ENCODE measurements at places on chromosomes 6 and 20.

DNA sequence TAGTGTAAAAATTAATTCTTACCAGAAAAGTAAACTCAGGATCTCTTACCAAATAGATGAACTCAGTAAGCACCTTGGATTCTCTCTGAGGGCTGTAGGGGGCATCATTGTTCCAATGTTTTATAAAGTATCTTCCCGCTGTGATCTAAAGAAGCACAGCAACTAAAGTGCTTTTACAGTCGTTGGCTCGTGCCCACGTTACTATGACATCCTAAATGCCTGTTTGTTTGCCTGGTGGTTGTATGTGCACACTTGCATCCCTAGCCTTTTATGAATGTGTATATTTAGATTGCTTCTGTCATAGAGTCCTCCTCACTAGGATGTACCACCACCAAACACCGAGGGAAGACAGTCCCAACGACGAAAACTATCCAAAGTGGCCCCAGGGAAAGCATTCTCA lies 34.5 kb downstream of the SLX4IP start:
- peak; percentile 95 for DNase-seq

DNA sequence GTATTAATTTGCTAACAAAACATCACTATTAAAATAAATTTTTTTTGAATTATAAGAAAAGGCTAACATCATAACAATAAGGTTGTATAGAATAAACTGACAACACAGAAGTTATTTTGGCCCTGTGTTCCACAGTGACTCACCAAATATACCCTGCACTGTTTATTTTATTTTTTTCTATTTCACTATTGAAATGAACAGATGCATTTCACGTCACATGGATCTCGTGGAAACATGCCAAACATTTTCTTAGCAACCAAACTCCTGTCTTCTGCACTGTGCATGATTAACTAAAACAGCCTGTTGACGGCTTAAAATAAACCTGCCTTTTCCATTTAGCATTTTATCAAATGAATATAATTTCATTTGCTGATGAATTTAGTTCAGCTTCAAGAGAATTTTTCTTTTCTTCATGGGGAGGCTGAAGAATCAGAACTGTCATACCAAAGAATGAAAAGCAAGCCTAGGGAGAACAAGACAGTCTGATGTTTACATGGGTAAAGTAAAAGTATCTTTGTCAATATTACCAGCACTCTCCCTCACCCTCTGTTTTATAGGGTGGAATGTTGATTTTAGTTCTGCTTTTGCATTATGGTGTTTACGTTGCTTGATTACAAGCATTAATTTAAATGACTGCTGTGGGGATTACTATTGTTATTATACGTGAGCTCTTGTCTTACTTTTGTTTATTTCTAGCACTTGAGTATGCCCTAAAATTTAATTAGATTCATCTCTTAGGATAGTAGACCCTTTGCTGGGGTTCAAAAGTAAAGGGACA lies 115.3 kb downstream of the LCA5 start:
- DNase-seq = peak; percentile 78

GRCh38 chr6:130679684-130680083 lies 147.5 kb upstream of the SMLR1 start:
- DNase-seq = no peak

DNA sequence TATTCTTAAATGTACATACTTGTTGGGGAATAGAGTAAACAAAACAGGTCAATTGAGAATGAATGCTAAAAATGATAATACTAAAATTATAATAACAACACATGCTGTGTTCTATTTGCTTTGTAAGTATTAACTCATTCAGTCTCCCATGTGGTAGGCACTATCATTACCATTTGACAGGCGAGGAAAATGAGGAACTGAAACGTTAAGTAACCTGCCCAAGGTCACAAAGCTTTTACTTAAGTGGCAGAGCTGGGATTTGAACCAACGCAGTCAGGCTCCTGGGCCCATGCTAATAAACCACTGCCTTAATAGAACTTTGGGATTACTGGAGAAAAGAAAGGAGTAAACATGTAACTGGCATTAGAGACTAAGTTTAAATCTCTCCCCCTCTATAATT lies 3.8 kb downstream of the NSFL1C start:
- no peak for DNase-seq

GRCh38 chr20:25439328-25439727 lies 31.9 kb downstream of the GINS1 start:
- no peak for DNase-seq

DNA sequence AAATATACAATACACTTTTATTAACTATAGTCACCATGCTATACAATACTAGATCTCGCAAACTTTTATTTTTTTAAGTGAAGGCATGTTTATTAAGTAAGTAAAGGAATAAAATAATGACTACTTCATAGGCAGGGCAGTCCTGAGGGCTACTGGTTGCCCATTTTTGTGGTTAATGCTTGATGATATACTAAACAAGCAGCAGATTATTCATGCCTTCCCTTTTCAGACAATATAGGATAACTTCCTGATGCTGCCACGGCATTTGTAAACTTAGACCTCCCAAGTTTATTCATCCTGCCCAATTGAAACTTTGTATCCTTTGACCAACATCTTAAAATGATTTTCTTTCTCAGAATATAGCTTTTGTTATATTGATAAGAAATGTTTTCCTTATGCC lies 24.7 kb upstream of the HIVEP1 start:
- no peak for DNase-seq

- DNase-seq = no peak
Measured at GRCh38 chr6:129565366-129565765, 144.6 kb downstream of the ARHGAP18 start.

DNA sequence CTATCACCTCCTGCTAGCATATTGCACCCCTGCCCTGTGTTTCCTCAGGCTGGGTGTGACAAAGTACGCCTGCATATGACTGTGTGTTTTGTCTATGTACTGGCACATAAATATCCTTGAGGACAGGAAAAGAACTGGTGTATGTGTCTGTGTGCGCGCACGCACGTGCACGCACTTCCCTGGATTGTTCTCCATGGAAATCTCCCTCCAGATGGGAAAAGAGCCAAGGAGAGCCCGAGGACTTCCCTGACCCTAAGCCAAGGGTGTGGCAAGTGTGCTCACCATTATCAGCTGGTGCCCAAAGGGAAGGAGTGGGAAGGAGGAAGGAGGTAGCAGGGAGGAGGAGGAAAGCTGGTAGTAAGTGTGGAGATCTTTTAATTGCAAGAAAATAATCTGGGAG lies 117.6 kb downstream of the HIVEP2 start:
- no peak for DNase-seq

DNA sequence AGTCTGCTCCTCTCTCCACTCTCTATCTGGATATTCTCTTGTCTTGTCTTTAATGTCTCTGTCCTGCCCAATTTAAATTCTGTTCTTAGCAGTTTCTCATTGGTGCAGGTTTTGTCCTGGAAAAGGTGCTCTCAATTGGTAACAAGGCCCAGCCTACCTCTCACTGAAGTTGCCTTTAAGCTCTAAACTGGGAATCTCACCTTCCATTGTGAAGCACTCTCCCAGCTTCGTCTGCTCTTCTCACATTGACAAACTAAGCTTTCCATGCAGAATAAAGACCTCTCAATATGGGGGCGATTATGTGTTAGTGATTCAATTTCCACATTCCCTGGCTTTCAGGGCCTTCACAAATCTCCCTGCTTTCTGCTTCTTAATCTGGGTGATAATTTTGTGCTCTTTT lies 1712.2 kb downstream of the GRIK2 start:
- no peak for DNase-seq

DNA sequence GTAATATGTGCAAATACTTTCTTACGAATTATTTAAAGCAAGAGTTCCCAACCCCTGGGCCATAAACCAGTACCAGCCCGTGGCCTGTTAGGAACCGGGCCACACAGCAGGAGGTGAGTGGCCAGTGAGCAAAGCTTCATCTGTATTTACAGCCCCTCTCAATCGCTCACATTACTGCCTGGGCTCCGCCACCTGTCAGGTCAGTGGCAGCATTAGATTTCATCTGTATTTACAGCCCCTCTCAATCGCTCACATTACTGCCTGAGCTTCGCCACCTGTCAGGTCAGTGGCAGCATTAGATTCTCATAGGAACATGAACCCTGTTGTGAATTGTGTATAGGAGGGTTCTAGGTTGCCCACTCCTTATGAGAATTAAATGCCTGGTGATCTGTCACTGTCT lies 142.0 kb downstream of the RNASET2 start:
- no peak for DNase-seq

DNA sequence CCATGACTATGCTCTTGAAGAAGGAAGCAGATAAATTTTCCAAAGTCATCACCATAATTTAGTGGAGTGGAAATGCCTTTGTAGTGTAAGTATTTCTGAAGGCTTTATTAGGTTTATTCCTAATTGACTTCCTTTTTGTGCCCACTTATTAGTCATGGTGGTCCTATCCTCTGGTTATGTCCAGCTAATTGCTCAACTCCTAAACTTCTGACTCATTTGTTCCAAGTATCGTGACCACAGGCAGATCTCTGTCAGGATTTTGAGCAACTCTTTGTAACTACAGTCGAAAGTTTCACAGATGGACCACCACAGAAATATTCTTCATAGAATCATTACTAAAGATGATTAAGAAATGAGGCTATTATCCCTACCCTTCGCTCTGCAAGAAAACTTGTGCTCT lies 315.6 kb upstream of the PTCHD4 start:
- DNase-seq = no peak

- DNase-seq = no peak
Measured at GRCh38 chr6:155387481-155387880, 68.2 kb downstream of the NOX3 start.

GRCh38 chr20:47509104-47509661 lies 7.5 kb downstream of the NCOA3 start:
- no peak for DNase-seq

- no peak for DNase-seq
Measured at GRCh38 chr6:112039431-112039770, 14.5 kb upstream of the CCN6 start.

GRCh38 chr6:151961809-151962208 lies 154.3 kb downstream of the ESR1 start:
- DNase-seq = no peak

- no peak for DNase-seq
Measured at GRCh38 chr6:17663226-17663625, 43.5 kb downstream of the NUP153 start.

GRCh38 chr6:15255909-15256395 lies 10.1 kb downstream of the JARID2 start:
- DNase-seq = no peak

GRCh38 chr6:31621991-31622390 lies 1.5 kb downstream of the PRRC2A start:
- no peak for DNase-seq

DNA sequence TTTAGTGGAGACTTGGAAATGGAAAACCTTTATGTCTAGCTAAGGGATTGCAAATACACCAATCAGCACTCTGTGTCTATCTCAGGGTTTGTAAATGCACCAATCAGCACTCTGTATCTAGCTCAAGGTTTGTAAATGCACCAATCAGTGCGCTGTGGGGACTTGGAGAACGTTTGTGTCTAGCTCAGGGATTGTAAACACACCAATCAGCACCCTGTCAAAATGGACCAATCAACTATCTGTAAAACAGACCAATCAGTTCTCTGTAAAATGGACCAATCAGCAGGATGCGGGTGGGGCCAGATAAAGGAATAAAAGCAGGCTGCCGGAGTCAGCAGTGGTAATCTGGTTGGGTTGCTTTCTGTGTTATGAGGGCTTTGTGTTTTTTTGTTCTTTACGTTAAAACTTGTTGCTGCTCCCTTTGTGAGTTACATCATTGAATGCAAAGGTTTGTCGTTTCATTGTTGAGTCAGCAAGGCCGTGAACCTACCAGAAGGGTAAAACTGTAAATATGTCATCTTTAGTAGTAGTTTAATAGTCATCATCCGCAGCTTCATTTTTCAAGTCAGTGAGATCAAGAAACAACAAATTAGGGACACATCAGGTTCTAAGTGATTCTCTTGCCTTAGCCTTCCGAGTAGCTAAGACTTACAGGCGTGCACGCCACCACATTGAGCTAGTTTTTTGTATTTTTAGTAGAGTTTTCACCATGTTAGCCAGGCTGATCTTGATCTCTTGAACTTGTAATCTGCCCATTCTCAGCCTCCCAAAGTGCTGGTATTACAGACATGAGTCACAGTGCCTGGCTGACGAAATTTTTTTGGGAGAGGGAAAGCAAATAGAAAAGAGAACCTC lies 22.7 kb upstream of the NUP153 start:
- DNase-seq = no peak

- DNase-seq = no peak
Measured at GRCh38 chr6:4649728-4650127, 126.5 kb upstream of the CDYL start.

DNA sequence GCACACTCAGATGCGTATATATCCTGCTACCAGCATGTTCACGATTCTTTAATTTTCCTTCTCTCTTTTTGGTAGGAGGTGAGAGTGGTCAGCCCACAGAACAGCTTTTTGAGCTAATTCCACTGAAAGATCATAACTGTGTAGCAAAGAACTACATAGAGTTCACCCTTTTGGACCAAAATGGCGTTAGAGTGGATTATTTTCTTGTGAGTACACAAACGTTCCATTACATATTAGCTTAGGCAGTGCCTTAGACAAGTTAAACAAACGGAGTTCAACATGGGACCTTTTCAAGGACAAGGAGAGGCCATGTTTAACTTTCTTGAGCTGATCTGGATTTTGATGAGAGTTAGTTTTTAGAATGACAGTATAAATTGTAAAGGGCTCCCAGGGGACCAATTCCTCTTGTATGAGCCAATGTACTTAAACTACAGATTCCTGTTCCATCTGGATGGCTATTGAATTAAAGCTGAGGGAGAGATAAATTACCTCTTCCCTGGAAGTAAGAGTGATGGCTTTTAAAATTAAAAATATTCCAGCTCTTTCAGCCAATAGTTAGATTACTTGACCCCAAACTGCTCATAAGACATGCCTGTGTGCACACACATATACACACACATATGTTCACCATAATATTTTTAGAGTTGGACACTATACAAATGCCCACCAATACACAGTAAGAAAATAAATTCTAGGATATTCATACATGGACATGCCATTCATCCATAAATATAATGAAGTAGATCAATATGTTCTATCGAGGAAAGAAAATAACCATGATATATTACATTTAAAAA lies 25.6 kb upstream of the ARMH2 start:
- DNase-seq = no peak

- DNase-seq = no peak
Measured at GRCh38 chr20:20205862-20206236, 153.5 kb downstream of the CFAP61 start.

GRCh38 chr20:57728762-57729161 lies 18.9 kb upstream of the PMEPA1 start:
- no peak for DNase-seq

- no peak for DNase-seq
Measured at GRCh38 chr20:41183391-41183790, 46.0 kb downstream of the PLCG1 start.

DNA sequence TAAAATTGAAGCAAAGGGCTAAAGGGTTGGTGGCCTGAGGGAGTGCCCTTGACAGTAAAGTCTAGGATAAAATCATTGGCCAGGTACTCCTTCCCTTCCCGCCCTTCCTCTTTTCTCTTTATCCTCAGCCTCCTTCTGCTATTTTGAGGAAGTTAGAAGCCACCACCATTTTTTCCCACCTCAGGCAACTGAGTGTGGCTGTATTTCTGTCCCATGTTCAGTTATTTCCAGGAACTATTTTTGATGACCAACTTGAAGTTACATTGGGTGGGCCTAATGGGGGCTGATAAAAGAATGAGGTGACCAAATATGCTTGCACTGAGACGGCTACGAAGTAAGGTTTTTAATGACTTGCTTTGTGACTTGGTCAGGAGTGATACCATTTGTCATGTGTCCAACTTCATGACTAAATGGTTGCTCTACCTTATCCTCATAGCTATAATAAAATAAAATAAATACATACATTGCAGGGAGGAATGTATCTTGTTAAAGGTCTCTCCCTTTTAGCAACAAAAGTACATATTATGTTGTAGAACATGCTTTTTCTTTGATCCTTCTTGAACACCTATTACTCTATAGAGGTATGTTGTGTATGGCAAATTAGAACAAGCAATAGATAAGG lies 12.0 kb downstream of the PTPN1 start:
- no peak for DNase-seq

Data from NCI-H2029 treated with DMSO at 0.1 percent for 48 hours (cell line).